ENCODE measurements at places on chromosomes 6 and 20.

GRCh38 chr6:3608159-3608558 is 143.4 kb downstream of the PXDC1 start:
- DNase-seq = no peak

DNA sequence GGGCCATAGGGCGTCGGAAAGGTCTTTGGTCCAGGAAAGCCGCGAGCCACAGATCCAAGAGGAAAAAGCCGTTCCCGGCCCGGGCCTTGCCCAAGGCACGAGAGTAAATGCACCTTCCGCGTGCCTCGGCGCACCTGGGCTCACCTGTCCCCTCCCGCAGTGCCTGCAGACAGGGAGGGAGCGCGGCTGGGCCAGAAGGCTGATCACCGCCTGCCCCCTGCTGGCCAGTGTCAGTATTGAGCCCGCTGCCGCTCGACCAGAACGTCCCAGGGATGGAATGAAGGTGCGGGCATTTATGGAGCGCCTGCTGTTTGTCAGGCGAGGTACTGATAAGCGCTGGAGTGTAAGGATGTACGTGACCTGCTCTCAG is 679 bp upstream of the LPIN3 start:
- peak; percentile 42 for DNase-seq

GRCh38 chr6:83976037-83976755 is 57.4 kb upstream of the MRAP2 start:
- DNase-seq = no peak

DNA sequence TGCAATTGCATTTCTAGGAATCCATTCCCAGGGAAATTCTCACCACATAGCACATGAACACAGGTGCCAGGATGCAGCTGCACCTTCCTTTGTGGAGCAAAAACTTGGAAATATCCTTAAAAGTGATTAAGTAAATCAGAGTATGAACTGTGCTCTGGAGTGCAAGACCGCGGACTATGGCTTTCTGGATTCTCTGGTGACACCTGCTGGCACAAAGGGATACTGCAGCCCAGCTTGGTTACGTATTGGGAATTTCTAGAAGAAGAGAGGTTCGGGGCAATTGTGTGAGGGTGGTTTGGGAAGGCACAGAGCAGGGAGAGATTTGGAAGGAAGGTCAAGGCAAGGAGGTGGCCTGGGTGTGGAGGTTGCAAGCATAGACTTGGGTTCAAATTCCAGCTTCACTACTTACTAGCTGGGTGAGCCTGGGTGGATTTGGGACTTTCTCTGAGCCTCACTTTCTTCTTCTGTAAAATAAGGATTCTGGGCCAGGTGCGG is 15.9 kb upstream of the PEDS1 start:
- DNase-seq = no peak

DNA sequence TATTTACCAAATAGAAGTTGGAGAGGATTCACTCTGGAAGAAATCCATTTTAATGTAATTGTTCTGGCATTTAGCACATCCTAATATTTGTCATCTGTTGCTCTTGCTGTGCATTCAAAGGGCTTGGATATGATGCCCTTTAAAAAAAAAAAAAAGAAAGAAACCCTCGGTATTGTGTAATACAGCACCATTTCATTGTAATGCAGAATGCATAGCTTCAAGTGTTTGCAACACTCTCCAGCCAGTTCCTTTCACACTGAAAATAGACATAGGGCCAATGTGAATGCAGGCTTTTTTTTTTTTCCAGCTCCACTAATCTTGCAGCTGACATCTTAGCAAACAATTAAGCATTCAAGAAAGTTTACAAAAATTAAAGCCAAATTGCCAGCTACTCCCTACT is 197.4 kb upstream of the POU3F2 start:
- no peak for DNase-seq

GRCh38 chr6:166251655-166252054 is 56.5 kb downstream of the PRR18 start:
- DNase-seq = no peak

GRCh38 chr6:38215225-38215624 is 395.7 kb downstream of the ZFAND3 start:
- DNase-seq = no peak

- no peak for DNase-seq
These were observed 143.6 kb downstream of the TFAP2B start for GRCh38 chr6:50962213-50962759.

DNA sequence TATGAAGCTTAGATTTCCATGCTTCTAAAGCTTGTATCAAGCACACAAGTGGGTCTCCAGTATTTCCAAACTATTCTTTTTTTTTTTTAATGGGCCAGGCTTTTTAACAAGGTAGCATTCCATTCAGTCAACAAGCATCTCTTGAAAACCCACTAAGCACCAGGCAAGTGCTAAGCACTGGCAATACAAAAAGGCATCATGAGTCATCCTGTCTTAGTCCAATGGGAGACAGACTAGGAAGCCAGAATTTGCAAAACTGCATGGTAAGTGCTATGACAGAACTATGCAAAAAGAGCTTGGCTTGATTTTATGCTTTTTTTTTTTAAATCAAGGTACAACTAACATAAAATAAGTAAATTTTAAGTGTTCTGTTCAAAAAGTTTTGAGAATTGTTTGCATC is 109.3 kb upstream of the DST start:
- DNase-seq = no peak

GRCh38 chr20:45768479-45768878 is 23.2 kb downstream of the WFDC3 start:
- no peak for DNase-seq

GRCh38 chr20:47761482-47762047 is 23.7 kb downstream of the SULF2 start:
- DNase-seq = no peak

GRCh38 chr20:10927936-10928840 is 254.4 kb upstream of the JAG1 start:
- DNase-seq = no peak

DNA sequence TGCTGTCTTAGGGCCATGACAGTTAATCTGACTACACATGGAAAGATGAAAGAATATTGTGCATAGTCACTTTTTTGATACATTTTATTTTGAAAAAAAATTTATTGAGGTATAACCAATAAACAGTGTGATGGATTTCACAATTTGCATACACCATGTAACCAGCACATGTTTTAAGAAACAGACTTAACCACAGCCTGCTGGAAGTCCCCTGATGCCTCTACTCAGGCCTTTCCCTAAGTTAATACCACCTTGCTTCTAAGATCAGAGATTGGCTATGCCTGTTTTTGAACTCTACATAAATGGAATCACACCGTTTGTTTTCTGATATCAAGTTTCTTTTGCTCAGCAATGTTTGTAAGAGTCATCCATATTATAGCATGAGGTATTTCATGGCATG is 136.3 kb downstream of the CFAP61 start:
- no peak for DNase-seq

- DNase-seq = no peak
These were observed 33.9 kb downstream of the COL12A1 start for GRCh38 chr6:75171986-75172385.

GRCh38 chr6:34574647-34575293 is 18.6 kb upstream of the SPDEF start:
- no peak for DNase-seq

GRCh38 chr6:124577734-124578281 is 384.4 kb upstream of the RNF217 start:
- no peak for DNase-seq

DNA sequence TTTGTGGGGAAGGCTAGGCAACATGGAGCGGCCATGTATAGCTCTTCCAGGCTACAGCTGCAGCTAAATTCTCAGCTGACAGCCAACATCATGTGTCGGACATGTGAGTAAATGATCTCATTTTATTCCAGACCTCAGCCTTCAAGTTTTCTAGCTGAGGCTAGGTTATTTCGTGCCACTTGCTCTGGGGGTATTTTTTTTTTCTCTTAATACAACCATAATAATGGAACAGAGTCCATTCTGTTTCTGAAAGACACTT is 573.5 kb downstream of the CD109 start:
- no peak for DNase-seq

DNA sequence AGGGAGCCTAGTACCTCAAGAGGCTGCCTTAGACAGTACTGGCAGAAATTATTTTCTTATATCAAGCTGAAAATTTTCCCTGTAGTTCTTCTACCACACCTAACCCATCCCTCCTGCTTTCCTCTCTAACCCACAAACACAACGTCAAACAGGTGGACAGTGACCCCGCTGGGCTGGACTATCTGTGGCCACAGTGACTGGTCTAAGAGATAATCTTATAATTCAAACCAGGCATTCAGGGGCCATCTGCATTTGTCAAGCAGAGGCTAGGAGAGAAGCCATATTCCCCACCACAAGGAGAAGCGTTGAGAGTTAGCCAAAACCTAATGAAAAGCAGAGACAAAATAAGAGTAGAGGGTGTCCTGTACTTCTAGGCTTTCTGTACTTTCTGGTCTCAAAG is 8.2 kb downstream of the HDDC2 start:
- no peak for DNase-seq

GRCh38 chr20:32110173-32110704 is 725 bp downstream of the TM9SF4 start:
- no peak for DNase-seq

DNA sequence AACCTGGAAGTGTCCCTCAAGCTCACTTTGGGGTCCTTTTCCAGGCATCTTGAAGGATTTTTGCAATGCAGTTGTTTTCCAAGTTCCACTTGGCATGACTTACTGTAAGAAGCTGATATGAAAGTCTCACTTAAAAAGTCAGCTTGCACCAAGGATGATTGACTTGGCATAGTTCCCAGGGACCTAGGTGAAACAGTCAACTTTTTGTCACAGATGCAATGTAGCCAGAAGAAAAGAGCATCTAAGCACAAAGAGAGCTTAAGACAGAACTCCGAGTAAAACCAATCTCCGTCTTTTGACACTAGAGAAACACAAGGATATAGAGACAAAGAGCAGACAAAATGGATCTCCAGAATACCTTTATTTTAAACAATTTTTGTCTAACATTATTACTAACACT is 2.6 kb upstream of the ZSCAN12 start:
- DNase-seq = no peak
